ENCODE measurements at places on chromosomes 1 and 21.

- DNase-seq = no peak
These were observed 4.1 kb downstream of the LRRIQ3 start for GRCh38 chr1:74193908-74194307.

DNA sequence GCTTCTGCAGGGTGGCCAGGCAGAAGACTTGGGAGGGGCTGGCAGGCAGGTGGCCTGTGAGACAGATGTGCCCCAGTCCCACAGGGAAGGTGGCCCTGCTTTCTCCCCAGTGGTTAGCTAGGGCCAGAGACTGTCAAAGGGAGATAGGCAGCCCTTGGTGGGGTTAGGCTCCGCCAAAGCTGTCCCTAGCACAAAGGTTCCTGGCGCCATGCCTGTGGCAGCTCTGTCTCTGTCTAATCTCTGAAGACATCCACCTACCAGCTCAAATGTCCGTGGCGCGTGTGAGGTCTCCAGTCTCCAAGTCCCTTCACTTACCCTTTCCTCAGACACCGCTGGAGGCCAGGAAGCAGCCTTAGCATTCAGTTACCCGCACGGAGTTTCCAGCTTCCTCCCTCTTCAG is 17.7 kb downstream of the TCP10L start:
- no peak for DNase-seq

DNA sequence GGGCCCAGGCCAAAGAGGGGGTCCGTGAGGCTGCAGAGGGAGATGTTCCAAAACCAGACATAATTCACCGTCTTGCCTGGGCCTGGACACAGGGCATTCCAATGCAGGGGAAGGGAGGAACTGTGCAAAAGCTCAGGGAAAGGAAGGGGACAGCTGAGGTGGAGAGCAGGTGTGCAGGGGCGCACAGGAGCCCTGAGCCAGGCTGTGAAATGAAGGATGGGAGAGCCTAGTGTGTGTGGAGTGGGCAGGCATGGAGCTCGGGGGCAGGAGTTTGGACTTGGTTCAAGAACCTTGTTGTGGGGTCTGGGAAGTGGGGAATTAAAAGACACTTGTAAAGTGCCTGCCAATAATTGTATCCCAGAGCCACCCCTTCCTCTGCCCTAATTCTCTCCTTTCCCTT is 2.3 kb downstream of the TNNI1 start:
- DNase-seq = no peak

GRCh38 chr1:31736675-31737074 is 27.5 kb downstream of the ADGRB2 start:
- DNase-seq = no peak

DNA sequence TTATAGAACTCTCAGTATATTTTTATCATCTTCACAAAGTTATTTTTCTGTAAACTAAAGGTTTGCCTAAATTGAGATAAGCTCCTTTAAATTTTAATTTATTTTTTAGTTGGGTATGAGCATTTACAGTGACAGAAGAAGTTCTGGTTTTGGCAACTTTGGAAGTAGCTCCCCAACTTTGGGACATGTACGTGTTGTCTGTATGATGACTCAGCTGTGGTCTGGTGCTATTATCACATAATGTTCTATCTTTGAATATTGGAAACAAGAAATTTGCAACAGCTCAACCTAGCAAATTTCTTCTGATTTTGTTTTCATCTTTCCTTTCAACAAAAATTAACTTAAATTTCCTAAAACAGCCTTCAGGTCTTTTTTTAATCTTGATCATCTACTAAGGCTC is 46.6 kb upstream of the C1orf105 start:
- DNase-seq = no peak

- DNase-seq = no peak
These were observed 23.7 kb upstream of the CSF3R start for GRCh38 chr1:36506276-36506920.

GRCh38 chr1:202964791-202965410 is 2.2 kb downstream of the CYB5R1 start:
- DNase-seq = no peak

GRCh38 chr1:170704256-170704655 is 40.3 kb downstream of the PRRX1 start:
- no peak for DNase-seq

GRCh38 chr1:22627331-22627730 is 9.1 kb upstream of the C1QA start:
- DNase-seq = no peak

DNA sequence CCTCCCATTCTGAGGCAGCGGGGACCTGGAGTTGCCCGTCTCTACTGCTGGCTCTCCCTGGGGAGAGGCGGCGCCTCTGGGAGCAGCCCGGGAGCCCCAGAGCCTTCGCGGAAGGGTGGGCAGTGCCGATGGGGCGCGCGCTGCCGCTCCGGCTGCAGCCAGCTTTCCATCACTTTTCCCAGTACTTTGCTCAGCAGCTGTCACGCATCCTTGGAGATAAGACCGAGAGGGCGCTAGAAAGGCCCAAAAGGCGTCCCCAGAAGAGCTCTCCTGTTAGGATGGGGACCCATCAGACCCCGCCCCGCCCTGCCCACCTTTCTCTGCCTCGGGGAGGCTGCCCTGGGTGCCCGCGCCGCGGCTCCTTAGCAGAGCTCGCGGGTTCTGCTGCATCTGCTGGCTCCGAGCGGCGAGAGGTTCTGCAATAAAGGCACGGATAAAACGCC is 534 bp downstream of the KCNH1 start:
- no peak for DNase-seq

DNA sequence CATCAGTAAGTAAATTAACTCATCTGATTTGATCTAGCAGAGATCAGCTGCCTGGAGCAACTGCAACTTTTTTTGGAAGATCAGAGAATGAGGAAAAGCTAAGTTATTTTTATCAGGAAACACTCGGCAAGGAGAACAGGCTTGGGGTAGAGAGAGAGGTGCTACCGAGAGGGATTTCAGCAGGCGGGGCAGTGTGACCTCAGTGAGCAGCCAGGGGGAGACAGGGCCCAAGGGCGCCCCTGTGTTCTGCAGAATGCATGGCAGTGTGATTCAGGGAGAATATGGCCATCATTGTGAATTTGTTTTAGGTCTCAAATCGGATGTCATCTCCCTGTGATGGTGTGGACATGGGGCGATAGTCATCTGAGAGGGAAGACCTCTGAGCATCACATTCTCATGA is 484.1 kb upstream of the VAMP3 start:
- no peak for DNase-seq

DNA sequence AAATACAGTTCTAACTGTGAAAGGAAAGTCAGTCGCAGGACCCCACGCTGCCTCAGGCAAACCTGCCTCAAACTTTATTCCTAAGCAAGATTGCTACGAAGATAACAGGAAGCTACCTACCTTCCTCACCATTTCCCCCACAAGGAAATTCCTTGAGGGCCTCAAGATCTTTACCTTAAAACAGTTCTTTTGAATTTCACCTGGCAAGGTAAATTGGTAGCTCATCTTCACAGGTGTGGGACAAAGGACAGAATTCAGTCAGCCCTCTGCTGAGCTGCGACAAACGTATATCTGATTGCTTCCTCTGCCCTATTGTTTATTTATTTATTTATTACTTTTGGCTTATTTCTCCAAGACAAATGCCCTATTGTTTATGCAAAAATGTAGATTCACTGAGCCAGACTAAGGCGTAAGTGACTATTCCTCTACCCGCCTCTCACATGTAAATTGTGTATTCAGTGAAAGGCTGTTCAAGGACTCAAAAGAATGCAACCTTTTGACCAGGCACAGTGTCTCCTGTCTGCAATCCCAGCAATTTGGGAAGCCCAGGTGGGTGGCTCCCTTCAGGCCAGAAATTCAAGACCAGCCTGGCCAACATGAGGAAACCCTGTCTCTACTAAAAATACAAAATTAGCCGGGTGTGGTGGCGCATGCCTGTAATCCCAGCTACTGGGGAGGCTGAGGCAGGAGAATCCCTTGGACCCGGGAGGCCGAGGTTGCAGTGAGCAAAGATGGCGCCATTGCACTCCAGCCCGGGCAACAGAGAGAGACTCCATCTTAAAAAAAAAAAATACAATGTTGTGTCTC is 17.3 kb upstream of the PKNOX1 start:
- no peak for DNase-seq

DNA sequence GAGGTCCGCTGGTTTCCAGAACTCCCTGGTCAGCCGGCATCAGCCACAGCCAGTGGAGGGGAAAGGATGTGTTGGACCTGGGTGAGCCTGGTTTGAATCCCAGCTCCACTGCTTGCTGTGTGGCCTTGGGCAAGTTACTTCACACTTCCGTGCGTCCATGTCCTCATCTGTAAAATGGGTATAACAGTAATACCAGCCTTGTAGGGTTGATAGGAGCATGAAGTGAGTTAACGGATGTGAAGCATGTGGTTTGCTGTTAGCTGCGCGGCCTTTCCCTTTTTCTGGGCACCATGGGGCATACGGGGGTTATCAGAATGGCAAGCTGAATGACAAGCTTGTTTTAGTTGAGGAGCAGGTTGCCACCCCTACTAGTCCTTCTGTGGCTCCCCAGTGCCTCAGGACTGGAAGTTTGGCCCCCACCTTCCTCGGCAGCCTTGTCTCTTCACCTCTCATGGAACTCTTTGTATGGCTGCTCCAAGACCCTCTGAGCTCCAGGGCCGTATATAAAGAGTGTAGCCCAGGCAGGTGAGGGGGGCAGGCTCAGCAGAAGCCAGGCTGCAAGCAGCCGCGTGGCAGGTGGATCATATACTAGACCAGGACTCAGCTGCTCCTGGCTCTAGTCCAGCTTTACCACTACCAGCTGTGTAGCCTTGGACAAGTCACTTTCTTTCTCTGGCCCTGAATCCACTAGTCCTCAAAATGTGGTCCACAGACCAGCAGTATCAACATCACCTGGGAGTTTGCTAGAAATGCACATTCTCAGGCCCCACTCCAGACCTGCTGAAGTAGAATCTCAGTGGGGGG is 95.4 kb downstream of the LACTBL1 start:
- DNase-seq = no peak

DNA sequence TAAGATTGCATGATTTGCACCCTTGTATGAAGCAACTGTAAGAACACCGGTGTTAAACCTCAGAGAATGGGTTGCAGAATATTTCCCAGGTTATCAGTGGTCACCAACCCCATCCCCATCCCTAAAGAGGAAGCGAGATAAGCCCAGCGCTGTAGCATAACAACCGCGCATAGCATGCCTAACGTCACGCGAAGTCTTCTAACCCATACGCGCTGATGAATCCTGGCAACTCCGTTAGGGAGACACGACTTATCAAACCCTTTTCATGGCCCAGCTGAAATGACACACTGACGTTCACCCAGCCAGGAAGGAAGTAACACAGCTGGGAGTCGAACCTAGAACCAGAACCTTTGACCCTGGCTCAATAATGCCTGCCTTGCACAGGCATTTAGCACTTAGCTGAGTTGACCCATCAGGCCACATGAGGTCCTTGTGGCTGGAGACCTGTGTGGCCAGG is 24.2 kb downstream of the TMEM51 start:
- DNase-seq = no peak
